Heart right ventricle (tissue), 16 donors: ENCODE measurements at places on chromosomes 6 and 20. TPM values are rescaled to one million over a fixed set of nuclear protein-coding genes. Genes with fewer than 3 reads are reported as not detected.

DNA sequence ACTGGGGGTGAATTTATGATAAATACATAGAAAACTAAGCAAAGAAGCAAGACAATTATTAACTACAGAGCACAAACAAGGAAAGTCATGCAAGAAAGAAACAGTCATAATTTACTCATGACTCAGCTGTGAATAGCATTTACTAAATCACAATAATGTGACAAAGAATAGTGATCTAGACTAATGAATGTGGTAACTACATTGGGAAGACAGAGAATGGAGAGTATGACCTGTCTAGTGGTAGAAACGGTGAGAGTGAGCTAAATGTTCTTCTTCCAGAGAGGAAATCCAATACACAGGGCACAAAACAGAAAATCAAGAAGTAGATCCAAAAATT lies 153.5 kb upstream of the DST start:
- peaks cover 41% of the 10 kb centered on the region for H3K4me1 ChIP-seq
- H3K27ac ChIP-seq, result no peak overlapping the region
- no peak for DNase-seq

The THBD gene
- polyA plus RNA-seq, result 20.6 TPM

GRCh38 chr6:168150551-168151320 lies 71.7 kb upstream of the FRMD1 start:
- no peak overlapping the region for H3K4me3 ChIP-seq
- H3K36me3 ChIP-seq, result no peaks in the 10 kb centered on the region
- DNase-seq, result no peak
- H3K4me1 ChIP-seq, result no peaks in the 10 kb centered on the region
- no peak overlapping the region for H3K27ac ChIP-seq

The TTK gene
- polyA plus RNA-seq, result 0.17 TPM

The TFAP2D gene
- polyA plus RNA-seq, result not detected

The EDEM2 gene
- 6.4 TPM for polyA plus RNA-seq

The DACT2 gene
- 0.29 TPM for polyA plus RNA-seq

GRCh38 chr6:75012018-75012417 lies 193.8 kb downstream of the COL12A1 start:
- H3K27ac ChIP-seq, result no peak overlapping the region
- no peaks in the 10 kb centered on the region for H3K4me1 ChIP-seq
- H3K36me3 ChIP-seq, result no peaks in the 10 kb centered on the region
- H3K4me3 ChIP-seq, result no peak overlapping the region
- H3K27me3 ChIP-seq, result no peaks in the 10 kb centered on the region
- DNase-seq, result no peak

The PHACTR1 gene
- polyA plus RNA-seq, result 17.0 TPM

The SIM1 gene
- not detected for polyA plus RNA-seq

DNA sequence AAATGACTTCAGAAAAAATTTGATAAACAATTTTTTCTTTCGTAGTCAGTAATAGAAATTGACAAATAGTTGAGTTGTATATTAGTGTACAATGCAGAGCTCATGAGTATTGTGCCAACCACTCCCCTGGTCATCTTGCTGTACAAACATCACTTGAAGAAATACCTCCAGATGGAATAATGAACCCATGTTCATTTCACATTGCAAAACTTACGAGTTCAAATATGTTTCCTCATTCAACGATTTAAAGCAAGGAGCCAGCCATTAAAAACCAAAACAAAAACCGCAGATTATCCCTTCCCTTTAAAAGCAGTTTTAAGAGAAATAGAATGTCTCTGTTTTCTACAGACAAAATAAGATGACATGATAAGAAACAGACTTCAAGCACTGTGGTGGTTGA lies 62.5 kb downstream of the RALGAPA2 start:
- H3K4me3 ChIP-seq, result no peak overlapping the region
- no peak for DNase-seq
- H3K4me1 ChIP-seq, result no peaks in the 10 kb centered on the region
- no peaks in the 10 kb centered on the region for H3K27me3 ChIP-seq
- H3K36me3 ChIP-seq, result no peaks in the 10 kb centered on the region

GRCh38 chr6:126873351-126873750 lies 245.1 kb upstream of the RSPO3 start:
- DNase-seq, result no peak
- H3K36me3 ChIP-seq, result no peaks in the 10 kb centered on the region
- no peaks in the 10 kb centered on the region for H3K27me3 ChIP-seq
- H3K27ac ChIP-seq, result no peak overlapping the region

The AARS2 gene
- 4.7 TPM for polyA plus RNA-seq

The MEI4 gene
- polyA plus RNA-seq, result under 0.01 TPM

The HLA-DPB1 gene
- polyA plus RNA-seq, result 18.7 TPM

DNA sequence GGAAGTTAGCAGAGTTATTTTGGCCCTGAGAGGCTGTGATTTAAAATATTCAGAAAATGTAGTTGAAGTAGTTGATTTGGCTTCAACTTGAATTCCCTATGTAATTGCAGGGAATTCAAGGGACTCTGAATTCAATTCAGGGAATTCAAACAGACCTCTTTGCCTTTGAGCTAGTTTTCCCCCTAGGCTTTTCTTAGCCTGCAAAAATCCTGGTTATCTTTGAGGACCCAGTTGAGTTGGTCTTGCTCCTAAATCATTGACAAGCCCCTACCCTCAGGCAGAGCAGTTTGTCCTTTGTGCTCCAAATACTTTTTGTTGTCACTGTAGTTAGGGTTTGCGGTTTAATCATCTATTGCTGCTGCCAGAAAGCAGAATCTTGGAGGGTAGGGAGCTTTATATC lies 20.4 kb downstream of the GCNT2 start:
- H3K36me3 ChIP-seq, result no peaks in the 10 kb centered on the region
- peaks cover 38% of the 10 kb centered on the region for H3K4me1 ChIP-seq
- no peak overlapping the region for H3K4me3 ChIP-seq
- H3K27me3 ChIP-seq, result no peaks in the 10 kb centered on the region

The CALHM4 gene
- polyA plus RNA-seq, result 0.22 TPM

- H3K36me3 ChIP-seq, result no peaks in the 10 kb centered on the region
- no peaks in the 10 kb centered on the region for H3K4me1 ChIP-seq
- no peak overlapping the region for H3K4me3 ChIP-seq
- H3K27ac ChIP-seq, result no peak overlapping the region
- no peak for DNase-seq
- no peaks in the 10 kb centered on the region for H3K27me3 ChIP-seq
These were observed 69.1 kb downstream of the MYB start for GRCh38 chr6:135250234-135250633.

GRCh38 chr6:13807696-13808095 lies 6.7 kb downstream of the MCUR1 start:
- no peaks in the 10 kb centered on the region for H3K4me1 ChIP-seq
- no peak for DNase-seq
- H3K4me3 ChIP-seq, result no peak overlapping the region
- no peak overlapping the region for H3K27ac ChIP-seq

DNA sequence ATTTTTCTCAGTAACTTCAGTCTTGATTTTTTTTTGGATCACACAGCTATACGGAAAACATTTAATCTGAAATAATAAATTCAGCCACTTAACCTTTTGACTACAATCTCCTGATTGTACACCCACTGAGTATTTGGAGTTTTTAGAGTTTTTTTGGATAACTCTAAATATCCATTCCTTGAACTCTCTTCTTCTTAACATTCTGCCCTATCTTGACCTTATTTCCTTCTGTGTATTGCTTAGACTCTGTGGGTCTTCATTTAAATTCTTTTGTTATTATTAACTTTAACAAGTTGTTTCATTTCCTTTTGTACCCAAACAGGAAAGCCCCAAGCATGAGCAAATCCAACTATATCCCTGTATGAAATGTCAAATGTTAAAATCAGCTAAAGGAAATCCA lies 170.2 kb upstream of the PTCHD4 start:
- H3K4me1 ChIP-seq, result no peaks in the 10 kb centered on the region
- H3K27ac ChIP-seq, result no peak overlapping the region
- H3K36me3 ChIP-seq, result no peaks in the 10 kb centered on the region
- DNase-seq, result no peak
- no peaks in the 10 kb centered on the region for H3K27me3 ChIP-seq

The BTN2A1 gene
- polyA plus RNA-seq, result 9.7 TPM

The ZC2HC1B gene
- polyA plus RNA-seq, result not detected

GRCh38 chr20:62358171-62359042 lies 8.7 kb downstream of the LAMA5 start:
- H3K27me3 ChIP-seq, result no peaks in the 10 kb centered on the region
- peaks cover 90% of the 10 kb centered on the region for H3K4me1 ChIP-seq
- H3K4me3 ChIP-seq, result peak overlapping the region; percentile 42
- no peak for DNase-seq
